Glutamatergic neuron (in vitro differentiated cells): ENCODE measurements at places on chromosomes 7 and 10.

- DNase-seq, result no peak
Observed at GRCh38 chr7:26535483-26536007, 243.9 kb downstream of the SNX10 start.

- no peak for DNase-seq
Observed at GRCh38 chr7:84482476-84482875, 287.9 kb upstream of the SEMA3A start.

- DNase-seq, result peak; percentile 49
Observed at GRCh38 chr10:35934642-35934995, 292.5 kb upstream of the FZD8 start.

DNA sequence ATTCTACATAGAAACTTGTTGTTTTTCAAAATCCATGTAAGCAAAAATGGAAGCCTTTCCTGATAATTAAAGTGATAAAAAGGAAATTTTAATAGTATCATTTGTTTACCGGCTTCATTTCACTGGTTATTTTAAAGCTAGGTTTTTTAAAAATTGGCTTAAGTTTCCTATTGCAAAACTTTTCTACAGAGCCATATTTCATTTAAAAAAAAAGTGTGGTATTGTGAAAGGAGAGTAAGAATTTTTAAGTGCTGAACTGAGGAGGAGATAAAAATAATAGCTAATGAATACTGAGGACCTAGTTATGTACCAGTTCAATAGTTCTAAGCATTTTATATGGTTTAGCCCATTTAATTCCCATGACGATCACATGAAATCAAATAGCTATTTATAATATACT lies 172.2 kb upstream of the COL1A2 start:
- DNase-seq, result no peak

DNA sequence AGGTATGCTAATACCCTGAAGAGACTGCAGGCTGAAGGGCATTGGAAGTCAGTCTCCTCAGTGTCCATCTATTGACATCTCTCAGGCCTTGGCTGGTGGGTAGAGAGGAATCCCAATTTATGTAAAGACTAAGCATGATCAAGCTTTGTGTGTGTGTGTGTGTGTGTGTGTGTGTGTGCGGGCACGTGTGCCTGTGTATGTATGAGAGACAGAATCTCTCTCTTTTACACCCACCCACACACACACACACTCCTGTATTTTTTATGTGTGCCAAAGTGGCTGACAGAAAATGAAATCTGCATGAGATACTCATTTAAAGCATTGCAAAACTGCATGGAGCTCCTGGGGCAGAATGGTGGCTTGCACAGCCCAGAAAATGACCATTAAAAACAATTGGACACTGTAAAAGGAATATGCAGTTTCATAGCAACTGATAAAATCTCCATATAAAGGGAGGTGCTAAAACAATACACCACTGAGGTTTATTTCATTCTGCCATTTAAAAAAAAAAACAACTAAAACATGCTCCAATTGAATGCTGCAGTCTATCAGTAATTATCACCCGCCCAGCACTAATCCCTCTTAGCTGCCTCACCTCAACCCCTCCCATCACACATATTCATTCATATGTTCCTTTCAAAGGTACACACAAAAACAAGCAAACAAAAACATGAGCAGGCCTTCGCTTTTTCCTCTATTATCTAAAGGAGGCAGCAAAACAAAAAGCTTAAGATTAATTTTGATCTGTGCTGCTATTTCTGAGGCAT lies 385.0 kb downstream of the KCNMA1 start:
- no peak for DNase-seq

- no peak for DNase-seq
Observed at GRCh38 chr7:128693373-128694015, 21.4 kb downstream of the GARIN1A start.

- DNase-seq, result no peak
Observed at GRCh38 chr10:100980711-100981110, 6.6 kb downstream of the MRPL43 start.

DNA sequence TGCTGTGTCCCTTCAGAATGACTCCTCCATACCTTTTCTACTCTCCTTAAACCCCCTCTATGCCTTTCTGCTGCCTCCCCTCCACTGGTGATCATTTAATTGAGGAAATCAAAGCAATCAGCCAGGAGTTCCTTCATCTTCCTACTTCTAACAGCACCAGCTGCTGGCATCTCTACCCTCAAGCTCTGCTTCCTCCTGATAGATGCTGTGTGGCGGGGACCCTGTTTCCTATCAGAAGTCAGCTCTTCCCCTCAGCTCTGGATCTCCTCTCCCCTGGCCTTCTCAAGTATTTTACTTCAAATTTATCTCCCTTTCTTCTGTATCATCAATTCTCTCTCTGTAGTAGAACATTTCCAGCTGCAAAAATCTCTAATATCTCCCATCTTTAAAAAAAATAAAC lies 183.7 kb downstream of the ELMO1 start:
- no peak for DNase-seq

DNA sequence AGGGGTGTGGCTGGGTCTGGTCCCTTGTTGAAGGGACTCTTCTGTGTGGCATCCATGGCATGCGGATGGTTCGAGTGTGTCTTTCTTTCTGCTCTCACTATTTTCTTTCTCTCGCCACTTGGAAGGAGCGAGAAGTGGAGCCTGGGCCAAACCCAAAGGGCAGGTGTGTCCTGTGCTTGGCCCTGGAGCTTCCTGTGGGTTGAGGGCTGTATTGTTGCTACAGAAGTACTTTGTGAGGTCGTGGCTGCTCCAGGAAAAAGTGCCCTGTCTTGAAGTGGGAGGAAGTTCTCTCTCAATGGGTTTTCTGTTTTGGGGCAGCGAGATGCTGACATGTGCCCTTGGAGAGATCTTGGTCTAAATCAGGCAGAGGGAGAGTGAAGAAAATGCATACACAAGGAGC lies 72.0 kb downstream of the DOCK1 start:
- DNase-seq, result no peak

- DNase-seq, result no peak
Observed at GRCh38 chr7:140440593-140440992, 36.7 kb downstream of the RAB19 start.

- no peak for DNase-seq
Observed at GRCh38 chr10:59588791-59589190, 120.9 kb downstream of the SLC16A9 start.

GRCh38 chr10:10609379-10609955 lies 408.2 kb upstream of the CELF2 start:
- no peak for DNase-seq

DNA sequence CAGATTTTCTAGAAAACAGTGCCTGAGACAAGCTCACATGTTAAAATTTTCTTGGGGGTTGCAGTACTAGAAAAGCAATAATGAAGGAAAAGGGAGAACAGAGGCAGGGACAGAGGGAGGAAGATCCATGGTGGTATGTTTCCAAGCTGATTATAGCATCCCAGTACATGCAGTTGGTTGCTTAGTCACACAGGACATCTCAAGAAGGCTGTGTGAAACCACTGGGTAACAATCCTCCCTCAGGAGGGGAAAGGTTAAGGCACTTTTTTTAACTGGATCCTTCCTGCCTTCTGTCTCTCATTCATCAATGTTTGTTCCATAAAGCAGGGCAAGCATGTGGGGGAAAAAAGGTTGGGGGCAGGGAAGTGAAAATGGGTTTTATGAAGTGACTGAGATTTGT lies 6.1 kb upstream of the IMMP2L start:
- no peak for DNase-seq

- no peak for DNase-seq
Observed at GRCh38 chr7:55187701-55188491, 169.1 kb downstream of the EGFR start.

GRCh38 chr10:52949899-52950298 lies 177.3 kb upstream of the MBL2 start:
- no peak for DNase-seq

GRCh38 chr7:38842746-38843145 lies 66.2 kb downstream of the VPS41 start:
- DNase-seq, result no peak

- DNase-seq, result no peak
Observed at GRCh38 chr10:22372917-22373316, 27.6 kb downstream of the SPAG6 start.

GRCh38 chr10:33321516-33321915 lies 13.0 kb downstream of the NRP1 start:
- no peak for DNase-seq

DNA sequence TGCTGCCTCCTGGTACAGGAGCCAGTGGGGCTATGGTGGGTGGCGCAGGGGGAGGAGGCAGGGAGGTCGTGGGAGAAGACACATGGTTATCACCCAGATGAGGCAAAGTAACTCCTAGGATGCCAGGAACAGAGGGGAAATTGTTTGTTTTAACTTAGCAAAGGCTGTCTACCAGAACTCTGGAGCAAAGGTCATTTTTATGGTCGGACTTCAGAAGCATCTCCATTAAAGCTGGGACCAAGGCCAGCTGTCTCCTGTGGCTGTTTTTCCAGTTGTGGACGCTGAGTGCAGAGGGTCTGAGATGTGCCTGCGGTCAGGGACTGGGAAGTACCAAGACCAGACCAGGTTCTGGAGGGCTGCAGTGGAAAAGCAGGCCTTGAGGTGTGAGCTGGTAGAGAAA lies 525.9 kb upstream of the FOXK1 start:
- no peak for DNase-seq

DNA sequence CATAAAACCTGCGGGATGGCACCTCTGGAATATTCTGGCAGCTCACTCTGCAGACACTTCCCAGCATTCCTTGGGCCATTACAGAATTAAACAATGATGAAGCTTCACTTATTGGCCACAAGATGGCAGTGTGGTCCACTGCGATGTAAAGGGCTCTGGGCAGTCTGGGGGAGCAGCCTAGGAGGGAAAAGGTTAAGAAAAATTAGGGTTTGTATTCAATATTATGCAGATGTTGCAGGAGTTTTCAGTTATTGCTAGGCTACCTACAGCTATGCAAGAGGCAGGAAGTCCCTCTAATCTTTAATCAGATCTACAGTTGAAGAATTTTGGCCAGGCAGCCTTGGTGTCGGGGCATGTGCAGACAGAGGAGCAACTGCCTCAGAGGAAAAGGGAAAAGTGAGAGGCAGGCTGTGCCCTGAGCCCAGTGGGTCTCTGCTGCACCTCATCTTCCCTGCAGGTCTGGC lies 233.2 kb upstream of the PRSS1 start:
- DNase-seq, result peak; percentile 46

DNA sequence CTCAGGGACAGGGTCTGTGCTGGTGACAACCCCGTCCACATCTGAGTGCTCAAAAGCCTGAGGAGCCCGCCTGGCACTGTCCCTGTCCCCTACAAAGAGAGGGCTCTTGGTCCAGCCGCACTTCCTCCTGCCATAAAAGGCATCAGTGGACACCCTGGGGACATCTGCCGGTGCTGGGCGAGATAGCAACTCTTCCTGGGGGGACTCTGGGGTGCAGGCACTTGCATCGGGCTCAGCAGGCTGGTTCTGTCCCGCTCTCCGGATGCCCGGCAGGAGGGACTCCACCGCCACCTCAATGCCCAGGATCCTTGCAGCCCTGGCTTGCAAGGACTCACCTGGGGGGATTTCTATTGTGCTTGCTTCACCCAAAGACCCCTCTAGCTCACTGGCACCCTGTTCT lies 32.8 kb downstream of the JCAD start:
- DNase-seq, result no peak

GRCh38 chr10:109475711-109476421 lies 447.4 kb downstream of the XPNPEP1 start:
- DNase-seq, result no peak

DNA sequence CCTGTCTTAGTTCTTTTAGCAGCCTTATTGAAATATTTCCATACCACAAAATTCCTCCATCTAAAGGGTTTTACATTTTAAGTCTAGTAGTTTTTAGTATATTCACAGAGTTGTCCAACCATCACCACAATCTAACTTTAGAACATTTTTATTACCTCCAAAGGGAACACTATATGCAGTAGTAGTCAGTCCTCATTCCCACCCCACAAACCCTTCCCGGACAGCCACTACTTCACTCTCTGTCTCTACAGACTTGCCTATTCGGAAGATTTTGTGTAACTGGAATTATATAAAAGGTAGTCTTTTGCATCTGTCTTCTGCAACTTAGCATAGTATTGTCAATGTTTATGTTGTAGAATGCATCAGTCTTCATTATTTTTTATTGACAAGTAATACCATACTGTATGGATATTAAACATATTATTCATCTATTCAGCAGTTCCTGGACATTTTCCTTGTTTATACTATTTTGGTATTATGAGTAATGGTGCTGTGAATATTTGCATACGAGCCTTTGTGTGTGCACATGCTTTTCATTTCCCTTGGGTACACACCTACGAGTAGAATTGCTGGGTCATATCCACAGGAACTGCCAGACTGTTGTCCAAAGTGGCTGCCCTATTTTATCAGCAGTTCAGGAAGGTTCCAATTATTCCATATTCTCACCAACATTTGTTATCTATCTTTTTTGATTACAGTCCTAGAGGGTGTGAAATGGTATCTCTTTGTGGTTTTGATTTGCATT lies 60.9 kb upstream of the LANCL2 start:
- DNase-seq, result no peak

DNA sequence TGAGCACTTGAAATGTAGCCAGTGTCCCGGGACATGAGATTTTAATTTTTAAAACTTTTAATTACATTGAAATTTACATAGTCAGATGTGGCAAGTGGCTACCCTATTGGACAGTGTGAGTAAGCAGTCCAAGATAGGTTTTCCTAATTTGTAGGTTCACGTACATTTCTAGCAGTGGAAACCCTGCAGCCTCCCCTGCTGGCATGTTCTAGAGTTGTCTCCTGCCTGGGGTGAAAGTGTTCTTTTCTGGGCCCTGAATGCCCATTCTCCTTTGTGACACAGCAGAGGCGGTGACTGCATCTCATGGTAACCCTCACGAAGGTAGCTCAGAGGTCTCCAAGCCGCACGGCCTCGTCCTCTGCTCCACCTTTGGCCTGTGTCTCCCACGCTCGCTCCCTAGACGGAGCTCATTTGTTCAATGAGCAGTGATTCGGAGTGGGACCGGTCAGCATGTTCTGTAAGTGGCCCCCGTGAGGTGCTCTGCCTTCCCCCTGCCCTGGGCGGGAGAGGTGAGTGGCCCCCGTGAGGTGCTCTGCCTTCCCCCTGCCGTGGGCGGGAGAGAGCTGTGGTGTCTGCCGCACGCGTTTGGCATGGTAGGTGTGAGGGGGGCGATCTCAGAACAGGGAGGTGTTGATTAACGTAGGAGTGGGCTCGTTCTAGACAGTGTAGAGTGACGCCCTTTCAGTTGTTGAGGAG lies 18.0 kb downstream of the WDR37 start:
- no peak for DNase-seq

DNA sequence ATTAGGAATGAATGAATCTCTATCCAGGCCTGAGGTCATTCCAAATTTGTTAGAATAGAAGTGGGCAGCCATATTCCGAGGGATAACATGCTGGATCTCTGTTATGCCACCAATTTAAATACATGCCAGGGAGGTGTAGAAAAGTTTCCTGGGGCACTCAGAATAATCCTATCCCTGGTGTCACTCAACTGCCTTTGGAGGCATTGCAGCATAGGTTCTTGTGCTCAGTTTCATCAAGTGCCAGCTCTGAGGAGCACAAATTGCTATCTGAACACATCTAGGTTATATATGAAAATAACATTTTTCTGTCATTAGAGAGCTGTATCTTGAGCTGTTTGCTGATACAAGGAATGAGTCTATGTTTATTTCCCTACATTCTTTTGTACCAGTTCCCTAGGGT lies 197.3 kb downstream of the CSTF2T start:
- DNase-seq, result no peak
